Naive B cell (primary cell): ENCODE measurements at places on chromosomes 2 and 18.

DNA sequence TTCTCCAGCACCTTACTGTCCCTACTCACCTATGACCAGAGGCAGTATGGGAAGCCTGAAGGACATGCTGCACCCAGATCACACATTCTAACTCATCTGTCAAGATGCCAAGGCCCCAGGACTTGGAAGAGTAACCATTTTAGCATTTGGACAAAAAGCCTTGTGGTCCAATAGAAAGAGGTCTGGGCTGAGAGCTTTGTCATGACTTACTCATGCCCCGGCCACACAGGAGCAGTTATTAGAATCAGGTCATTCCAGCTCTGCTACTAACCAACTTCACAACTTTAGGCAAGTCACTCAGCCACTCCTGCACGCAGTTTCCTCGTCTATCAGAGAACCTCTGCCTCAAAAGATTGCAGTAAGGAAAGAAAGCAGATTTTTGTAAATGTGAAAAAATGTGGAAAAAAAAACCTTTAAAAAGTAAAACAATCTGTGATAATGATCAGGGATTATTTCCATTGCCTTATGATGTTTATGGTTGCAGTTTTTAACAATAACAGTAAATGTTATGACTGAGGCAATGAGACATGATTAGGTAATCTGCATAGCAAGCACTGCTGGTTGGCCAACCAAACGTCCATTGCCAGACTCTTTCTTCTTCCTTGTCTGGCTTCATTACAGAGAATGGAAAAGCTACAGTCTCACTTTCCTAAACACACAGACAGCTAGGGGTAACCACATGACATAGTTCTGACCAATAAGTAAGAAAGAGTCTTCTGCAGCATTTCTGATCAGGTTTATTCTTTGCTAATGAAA, 255.4 kb upstream of the CHAC2 start:
- no peaks in the 10 kb centered on the region for H3K36me3 ChIP-seq
- no peak for DNase-seq
- no peak overlapping the region for H3K27ac ChIP-seq
- H3K4me3 ChIP-seq, result no peak overlapping the region
- no peaks in the 10 kb centered on the region for H3K4me1 ChIP-seq
- H3K27me3 ChIP-seq, result peaks cover 5% of the 10 kb centered on the region

DNA sequence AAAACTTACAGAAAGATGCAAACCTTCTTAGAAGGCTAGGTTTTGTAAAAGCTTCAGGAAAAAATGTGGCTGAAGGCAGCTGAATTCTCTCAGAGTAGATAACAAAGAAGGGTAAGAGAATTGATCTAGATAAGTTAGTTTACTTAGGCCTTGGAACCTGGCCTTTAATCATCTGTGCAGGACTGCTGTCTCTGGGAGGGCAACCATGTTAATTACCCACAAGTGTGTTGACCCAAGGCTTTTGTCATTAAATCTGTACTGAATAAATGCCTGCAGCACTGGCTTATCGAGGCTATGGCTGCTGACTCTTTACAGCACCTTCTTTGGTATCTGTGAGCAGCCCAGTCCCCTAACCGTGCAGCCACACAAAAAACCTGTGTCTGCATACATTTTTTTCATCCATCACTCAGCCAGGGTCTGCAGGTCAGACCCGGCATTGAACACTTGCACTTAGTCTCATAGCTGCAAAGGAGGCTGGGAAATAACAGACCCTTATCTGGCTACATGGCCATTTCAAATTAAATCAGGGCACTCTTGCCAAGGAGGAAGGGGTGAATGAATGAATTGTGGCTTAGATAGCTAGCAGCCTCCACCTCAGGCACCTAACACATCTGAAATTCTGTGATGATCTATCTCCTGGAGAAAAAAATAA, 120.2 kb upstream of the MSH2 start:
- no peak for DNase-seq
- no peak overlapping the region for H3K4me3 ChIP-seq
- H3K27me3 ChIP-seq, result peaks cover 4% of the 10 kb centered on the region
- H3K36me3 ChIP-seq, result no peaks in the 10 kb centered on the region
- H3K4me1 ChIP-seq, result no peaks in the 10 kb centered on the region

DNA sequence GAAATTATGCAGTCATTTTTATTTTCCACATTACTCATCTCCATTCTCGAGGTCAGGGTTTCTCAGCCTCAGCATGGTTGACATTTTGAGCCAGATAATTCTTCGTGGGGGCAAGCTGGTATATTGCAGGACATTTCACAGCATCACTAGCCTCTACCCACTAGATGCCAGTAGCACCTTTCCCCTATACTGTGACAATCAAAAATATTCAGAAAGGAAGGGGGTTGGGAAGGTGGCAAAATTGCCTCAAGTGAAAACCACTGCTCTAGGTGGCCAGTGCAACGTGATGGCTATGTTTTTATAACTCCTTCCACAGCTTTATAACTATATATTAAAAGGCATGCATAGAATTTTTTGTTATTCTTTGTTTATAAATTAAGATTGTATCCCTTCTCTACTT, 294.5 kb downstream of the CNTNAP5 start:
- no peak overlapping the region for H3K4me3 ChIP-seq
- no peaks in the 10 kb centered on the region for H3K27me3 ChIP-seq
- DNase-seq, result no peak
- H3K36me3 ChIP-seq, result no peaks in the 10 kb centered on the region

- H3K27ac ChIP-seq, result no peak overlapping the region
- no peak overlapping the region for H3K4me3 ChIP-seq
- DNase-seq, result no peak
- H3K27me3 ChIP-seq, result peaks cover 5% of the 10 kb centered on the region
- peaks cover 5% of the 10 kb centered on the region for H3K4me1 ChIP-seq
- H3K36me3 ChIP-seq, result no peaks in the 10 kb centered on the region
Measured at GRCh38 chr2:47221039-47221438, 65.9 kb upstream of the STPG4 start.

- no peaks in the 10 kb centered on the region for H3K27me3 ChIP-seq
- H3K36me3 ChIP-seq, result no peaks in the 10 kb centered on the region
- no peaks in the 10 kb centered on the region for H3K4me1 ChIP-seq
- no peak overlapping the region for H3K4me3 ChIP-seq
- no peak for DNase-seq
- H3K27ac ChIP-seq, result no peak overlapping the region
Measured at GRCh38 chr2:205892251-205892655, 193.7 kb downstream of the INO80D start.

- H3K4me3 ChIP-seq, result no peak overlapping the region
- H3K27ac ChIP-seq, result no peak overlapping the region
- peaks cover 32% of the 10 kb centered on the region for H3K36me3 ChIP-seq
- DNase-seq, result no peak
Measured at GRCh38 chr2:214765180-214765579, 44.3 kb downstream of the BARD1 start.
